ENCODE measurements at places on chromosomes 6 and 20.

- no peak for DNase-seq
Observed at GRCh38 chr20:36010825-36011224, 42.4 kb downstream of the CNBD2 start.

DNA sequence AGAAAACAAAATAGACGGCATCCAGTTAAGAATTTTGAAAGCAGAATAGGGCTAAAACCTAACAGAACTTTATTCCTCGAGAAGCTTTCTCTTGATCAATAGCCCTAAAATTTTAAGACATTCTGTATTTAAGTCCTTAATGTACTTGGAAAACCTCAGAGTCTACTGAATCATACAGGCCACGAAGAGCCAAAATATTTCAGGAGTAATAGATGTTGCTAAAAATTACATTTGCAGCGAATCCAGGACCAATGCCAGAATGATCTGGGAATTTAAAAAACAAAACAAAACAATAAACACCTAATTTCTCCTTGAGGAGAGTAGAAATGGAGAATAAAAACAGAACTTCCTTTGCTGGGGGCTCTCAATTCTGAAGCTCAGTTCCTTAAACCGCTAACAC is 23.3 kb downstream of the ATXN1 start:
- no peak for DNase-seq

DNA sequence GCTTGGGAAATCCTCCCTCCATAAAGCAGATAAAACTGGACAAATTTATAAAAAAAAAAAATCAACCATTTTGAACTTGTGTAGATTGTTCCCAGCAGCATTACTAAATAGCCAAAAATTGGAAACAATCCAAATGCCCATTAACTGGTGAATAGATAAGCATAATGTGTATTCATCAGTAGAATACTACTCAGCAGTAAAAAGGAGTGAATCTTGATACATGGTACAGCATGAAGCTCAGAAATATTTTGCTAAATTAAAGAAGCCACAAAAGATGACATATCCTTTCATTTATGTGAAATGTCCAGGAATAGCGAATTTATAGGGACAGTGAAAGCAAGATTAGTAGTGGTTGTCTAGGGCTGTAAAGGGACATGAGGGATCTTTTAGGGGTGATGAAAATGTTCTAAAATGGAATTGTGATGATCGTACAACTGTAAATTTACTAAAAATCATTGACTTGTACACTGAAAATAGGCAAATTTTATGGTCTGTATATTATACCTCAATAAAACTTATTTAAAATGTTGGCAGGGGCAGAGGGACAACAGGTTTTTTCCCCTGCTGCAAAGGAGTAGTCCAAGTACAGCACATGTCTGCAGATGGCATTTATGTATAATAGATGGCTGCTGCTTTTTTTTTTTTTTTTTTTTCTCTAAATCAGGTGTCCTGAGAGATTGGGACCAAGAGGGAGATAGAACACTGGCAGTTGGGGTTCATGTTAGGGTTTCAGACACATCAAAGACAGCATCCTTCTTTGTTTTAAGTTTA is 59.5 kb downstream of the CBFA2T2 start:
- DNase-seq: no peak

DNA sequence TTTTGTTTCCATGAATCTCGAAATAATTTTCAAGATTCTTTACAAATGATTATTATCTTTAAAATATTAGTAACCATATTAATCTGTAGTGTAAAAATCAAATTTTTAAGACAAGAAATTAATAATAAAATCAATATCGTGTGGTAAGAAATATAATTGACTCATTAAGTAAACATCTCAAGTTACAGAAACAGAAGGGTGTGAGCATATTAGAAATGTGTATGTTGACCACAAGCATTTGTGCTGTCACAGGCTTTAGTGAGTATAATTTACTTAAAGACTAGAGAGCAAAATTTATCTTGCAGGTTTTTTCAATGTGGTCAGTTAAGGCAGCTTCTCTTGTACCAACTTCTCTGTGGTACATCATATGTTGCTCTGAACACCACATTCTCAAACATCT is 566.5 kb upstream of the IRAK1BP1 start:
- no peak for DNase-seq

GRCh38 chr6:64908104-64908503 is 798.9 kb downstream of the EYS start:
- no peak for DNase-seq

DNA sequence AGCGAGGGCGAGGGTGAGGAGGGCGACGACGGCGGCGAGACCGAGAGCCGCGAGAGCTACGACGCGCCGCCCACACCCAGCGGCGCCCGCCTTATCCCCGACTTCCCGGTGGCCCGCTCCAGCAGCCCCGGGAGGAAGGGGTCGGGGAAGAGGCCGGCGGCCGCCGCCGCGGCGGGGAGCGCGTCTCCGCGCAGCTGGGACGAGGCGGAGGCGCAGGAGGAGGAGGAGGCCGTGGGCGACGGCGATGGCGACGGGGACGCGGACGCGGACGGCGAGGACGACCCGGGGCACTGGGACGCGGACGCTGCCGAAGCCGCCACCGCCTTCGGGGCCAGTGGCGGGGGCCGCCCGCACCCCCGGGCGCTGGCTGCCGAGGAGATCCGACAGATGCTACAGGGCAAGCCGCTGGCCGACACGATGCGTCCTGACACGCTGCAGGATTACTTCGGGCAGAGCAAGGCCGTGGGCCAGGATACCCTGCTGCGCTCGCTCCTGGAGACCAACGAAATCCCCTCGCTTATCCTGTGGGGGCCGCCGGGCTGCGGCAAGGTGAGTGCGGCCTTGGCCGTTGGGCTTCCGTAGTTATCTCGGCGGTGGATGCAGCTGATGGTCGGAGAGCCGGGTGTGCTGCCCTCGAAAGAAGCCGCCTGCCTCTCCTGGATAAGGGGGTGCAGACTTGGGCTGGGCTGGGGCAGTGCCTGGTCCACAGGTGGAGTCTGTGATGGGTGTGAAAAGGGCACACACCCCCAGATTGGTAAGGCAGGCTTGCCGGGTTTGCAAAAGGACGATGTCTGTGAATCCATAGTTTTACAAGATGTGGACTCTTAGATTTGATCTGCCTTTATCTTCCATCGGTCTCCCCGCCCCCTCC is 938 bp downstream of the WRNIP1 start:
- peak; percentile 21 for DNase-seq

- DNase-seq: no peak
Observed at GRCh38 chr6:82419859-82420258, 56.2 kb downstream of the TPBG start.

- no peak for DNase-seq
Observed at GRCh38 chr6:136487759-136488425, 62.3 kb downstream of the MAP7 start.
